Kasumi-1 (cell line): ENCODE measurements at places on chromosomes 6 and 20.

DNA sequence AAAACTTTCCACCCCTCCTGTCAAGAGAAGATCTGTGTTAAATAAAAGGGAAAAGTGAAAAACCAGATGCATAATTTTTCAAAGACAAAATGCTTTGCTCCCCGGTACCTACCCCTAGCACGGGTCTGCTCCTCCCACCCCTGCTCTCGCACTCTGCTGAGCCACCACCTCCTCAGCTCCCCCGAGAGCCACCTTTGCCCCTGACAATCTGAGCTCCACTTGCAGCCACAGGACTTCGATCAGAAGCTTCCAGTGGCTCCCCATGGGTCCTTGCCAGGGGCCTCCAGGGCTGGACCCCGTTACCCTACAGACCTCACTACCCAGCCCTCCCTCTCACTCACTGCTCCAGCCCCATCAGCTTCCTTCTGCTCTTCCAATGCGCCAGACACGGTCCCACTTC is 171.7 kb downstream of the PREX1 start:
- no peak for DNase-seq

DNA sequence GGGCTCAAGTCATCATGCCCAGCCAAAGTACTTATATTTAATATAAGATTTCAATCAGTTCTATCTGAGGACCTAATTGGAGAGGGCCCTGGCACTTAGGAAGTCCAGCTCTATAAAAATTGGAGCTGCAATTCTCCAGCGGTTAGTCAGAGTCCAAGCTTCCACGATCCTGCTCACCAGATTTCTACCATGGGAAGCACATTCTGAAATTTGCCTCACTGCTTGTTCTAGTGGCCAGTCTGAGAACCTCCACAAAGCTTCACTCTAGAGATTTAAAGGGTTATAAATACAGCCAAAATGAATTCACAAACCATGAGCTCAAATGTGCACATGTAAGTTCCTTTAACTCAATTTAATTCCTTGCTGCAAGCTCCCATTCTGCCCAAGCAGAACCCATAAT is 33.5 kb downstream of the PNLDC1 start:
- DNase-seq, result no peak

DNA sequence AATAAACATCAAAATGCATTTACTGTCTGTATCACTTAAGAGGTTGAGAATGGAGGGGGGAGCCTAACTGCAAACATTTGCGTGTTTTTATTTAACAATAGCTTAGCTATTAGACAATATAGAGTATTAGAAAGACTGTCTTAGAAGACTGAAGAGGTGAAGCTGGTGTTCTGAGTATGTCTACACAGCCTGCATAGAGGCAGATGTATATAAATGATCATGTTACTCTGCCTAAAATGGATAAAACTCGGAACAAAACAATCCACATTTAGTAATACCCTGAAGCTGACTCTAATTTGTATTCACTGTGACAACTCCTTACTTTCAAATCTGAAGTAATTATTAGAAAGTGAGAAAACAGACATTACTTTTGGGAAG is 181.9 kb downstream of the GMPR start:
- DNase-seq, result no peak

DNA sequence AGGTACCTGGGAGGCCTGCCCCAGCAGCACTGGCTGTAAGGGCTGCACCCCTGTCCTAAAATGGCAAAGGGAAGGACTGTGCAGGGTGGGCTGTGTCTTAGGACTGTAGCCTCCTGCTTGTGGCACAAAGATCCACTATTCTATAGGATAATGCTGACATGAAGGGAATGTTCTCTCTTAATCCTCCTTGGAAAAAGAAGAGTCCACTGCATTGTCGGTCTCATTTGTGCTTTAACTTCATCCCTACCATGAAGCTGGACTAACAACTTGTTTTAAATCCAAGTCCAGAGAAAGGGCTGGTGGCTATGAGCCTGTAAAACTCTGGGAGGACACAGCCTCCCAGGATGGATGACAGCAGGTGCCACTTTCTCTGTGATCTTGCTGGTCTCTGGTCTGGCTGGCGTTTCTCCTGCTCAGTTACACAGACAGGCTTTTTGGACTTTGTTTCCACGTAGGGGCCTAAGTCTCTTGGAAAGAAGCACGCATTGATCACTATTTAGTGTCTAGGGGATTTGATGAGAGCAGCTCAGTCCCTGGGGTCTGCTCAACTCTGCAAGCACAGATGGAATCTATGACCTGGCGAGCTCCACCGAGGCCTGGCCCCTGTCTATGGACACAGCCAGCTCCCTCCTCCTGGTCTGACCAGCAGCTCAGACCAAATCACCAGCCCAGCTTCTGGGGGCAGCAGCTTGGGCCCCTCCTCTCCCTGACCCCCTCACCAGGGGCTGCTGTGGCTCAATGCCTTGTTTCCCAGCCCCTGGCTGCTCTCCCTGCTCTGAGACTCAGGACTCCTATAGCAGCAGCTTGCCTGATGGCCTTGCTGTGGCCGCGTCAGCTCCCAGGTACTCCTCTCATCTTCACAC is 4.8 kb downstream of the CST3 start:
- no peak for DNase-seq
